C1 segment of cervical spinal cord (tissue), 14 donors: ENCODE measurements at places on chromosomes 7 and 10.

- no peak for DNase-seq
These were observed 639.0 kb downstream of the IPMK start for GRCh38 chr10:57628592-57629284.

DNA sequence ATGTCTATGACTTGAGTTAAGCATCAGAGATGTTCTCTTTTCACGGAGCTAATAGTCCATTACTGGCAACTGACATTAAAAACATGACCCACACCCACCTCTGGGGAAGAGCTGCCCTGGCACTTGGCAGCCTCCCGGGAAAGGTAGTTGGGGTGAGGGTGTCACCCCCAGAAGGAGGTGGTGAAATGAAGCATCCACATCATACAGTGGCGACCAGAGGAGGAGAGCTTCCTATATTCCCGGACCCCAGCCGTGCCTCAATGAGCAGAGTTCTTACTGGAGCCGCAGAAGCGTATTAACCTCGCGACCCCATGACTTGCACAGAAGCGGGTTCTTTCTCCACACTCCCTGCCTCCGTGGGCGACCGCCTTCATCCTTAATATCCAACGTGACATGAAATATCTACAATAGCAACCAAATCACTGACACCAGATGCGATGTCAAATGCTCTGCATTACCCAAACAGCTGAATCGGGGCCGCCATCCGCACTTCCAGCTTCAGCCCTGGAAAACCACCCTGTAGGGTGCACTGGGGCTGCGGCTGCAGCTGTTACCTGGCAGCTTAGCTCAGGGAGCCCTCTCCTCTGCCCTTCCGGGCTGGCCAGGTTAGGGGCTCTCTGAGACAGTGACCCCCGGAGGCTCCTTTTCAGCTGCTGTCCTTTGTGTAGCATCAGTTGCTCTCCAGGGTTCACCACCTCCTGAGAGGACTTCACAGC, 103.1 kb upstream of the PARD3 start:
- no peak for DNase-seq

DNA sequence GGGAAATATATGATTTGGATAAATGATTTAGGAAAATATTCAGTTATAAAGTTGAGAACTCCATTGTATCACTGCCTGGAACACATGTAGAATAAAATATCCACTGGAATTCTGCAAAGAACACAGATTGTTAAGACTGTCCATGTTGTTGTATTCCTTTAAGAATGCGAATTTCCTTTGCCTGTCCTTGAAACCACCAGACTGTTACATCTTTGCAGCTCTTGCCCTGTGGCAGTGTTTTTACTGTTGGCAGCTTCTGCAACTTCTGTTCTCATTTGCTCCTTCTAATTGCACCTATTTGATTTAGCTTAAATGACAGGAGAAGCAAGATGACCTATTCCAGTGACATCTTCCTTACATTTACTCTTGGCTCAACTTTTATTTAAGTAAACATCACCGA, 39.7 kb downstream of the MALSU1 start:
- no peak for DNase-seq

DNA sequence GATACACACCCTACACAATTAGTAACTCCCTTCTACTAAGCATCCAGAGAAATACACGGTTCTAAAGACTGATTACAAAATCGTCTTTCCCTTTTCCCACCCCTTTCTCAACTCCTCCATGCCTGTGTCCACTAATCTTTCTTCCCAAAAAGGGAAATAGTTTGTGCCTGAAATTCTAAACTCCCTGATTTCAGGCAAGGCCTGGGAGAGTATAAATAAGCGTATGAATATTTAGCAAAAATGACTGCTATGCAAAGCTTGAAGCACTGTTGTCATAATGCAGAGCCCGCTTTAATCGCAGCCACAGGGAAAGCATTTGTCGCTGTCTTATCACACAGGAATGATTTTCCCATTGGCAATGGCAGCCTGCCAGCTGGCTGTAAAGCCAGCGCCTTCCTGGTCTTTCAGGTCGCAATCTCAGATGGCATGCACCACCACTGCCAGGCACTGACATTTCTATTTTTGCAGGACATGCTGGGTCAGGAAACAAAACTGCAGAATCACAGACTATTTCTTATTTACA, 142.9 kb upstream of the PCGF5 start:
- peak; percentile 62 for DNase-seq

DNA sequence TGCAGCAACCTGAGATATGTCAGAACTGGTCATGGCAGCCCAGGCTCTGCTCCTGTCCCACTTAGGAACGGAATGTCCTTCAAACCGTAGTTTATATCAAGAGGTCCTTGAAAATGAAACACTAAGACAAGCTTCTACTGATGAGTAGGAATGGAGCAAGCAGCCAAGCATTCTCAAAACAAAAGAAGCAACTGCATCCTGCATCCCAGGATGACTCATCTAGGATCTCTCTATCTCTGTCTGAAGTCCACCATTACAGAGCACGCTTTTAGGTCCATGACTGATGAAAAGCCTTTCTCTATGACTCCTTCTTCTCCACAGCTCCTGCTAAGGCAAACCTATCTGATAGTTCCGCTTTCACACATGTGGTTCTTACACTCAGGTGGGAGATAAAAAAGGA, 16.3 kb downstream of the MBL2 start:
- no peak for DNase-seq

- no peak for DNase-seq
These were observed 6.8 kb downstream of the TBATA start for GRCh38 chr10:70778267-70778924.

GRCh38 chr10:15744217-15744865, 24.6 kb upstream of the ITGA8 start:
- no peak for DNase-seq

DNA sequence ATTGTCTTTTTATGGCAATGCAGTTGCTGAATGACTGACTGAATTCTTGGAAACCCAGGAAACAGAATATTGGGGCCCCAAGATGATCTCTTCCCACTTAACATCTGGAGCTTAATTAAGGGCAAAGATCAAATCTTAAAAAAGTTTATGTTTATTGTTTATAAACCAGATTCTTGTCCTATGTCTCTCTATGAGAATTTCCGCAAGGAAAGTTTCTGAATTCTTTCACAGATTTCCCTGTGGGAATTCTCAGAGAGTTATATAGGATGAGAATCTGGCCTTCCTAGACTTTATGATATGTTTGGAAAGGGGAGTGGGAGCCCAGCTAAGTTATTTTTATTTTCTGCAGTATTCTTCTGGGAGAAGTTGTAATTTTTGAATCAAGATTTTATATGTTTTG, 166.3 kb downstream of the RNLS start:
- DNase-seq = no peak

GRCh38 chr10:16915300-16915699, 98.1 kb upstream of the RSU1 start:
- no peak for DNase-seq

DNA sequence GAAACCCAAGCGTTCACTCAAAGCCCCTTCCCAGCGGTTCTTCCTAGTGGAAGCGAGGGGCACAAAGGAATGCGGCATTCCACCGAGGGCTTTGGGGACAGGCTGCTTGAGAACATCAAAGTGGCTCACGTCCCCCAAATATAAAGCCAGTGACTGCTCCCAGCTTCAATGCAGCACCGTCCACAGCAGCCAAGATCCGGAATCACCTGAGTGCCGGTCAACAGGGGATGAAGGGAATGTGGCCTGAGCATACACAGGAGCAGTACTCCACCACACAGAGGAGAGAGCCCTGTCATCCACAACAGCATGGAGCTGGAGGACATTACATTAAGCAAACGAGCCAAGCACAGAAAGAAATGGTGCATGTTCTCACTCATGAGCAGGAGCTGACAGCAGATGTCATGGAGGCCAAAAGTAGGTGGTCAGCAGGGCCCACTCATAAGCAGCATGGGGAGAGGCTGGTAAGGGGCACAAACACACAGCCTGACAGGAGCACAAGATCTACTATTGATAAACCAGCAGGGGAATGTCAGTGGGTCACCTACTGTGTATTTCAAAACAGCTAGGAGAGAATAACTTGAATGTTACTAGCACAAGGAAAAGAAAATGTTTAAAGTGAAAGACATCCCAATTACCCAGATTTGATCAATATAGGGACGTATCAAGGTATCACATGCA, 79.5 kb downstream of the DIP2C start:
- DNase-seq = no peak

DNA sequence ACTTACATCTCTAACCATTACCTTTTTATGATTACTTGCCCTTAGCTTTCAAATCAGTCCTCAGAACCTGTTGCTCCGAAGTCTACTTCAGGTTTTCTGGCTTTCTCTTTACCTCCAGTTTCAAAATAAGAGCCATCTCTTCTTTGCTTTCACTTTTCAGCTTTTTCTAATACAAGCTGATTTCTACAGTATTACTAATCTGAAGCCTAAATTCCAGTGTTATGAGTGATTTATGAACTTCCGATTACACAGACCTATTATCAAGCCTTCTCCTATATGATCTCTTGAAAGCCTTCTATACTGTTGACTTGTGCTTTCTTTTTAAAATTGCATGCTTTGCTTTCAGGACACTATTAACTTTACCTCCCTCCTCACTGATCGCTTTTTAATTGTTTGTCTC, 1307.8 kb upstream of the CELF2 start:
- no peak for DNase-seq

DNA sequence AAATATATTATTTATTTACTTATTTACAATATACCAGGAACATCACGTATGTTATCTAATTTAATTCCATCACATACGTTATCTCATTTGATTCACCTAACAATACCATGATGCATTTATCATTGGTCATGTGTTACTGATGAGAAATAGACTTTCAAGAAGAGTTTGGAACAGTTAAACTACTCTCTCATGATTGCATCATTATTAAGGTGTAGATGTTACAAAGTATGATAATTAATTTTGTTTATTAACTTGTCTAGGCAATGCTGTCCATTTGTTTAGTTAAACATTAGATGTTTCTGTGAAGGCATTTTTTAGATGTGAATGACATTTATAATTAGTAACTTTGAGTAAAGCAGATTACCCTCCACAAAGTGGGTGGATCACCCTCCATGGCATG, 32.0 kb upstream of the PCDH15 start:
- DNase-seq = no peak

DNA sequence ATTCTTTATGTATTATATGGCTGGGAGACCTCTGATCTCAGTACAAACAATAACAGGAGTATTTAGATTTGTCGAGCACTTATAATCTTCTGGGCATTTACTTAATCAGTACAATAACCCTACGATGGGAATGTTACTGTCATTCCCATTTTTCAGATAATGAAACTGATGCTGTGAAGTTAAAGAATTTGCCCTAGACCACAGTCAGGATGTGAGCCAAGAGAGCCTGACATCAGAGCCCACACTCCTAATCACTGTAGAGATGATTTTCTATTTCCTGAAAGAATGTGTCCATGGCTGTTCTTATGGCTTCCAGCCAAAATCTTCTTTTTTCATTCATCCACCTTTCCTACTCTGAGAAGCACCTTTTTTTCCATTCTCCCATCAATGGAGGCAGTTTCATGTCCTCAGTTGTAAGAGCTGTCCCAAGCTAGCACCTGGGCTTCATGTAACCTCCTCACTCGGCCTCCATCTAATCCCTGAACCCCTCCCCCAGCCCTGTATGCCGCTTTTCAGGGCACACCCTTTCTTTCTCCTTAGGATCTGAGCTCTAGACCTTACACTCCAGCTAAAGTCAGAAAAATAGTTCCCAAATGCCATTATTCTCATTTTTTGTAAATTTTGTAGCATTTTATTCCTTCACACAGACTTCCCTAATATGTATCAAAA, 12.2 kb upstream of the CAV1 start:
- no peak for DNase-seq

GRCh38 chr10:120098232-120098930, 205.9 kb downstream of the SEC23IP start:
- no peak for DNase-seq

- DNase-seq = no peak
These were observed 116.5 kb upstream of the RAB11FIP2 start for GRCh38 chr10:118163217-118163616.

DNA sequence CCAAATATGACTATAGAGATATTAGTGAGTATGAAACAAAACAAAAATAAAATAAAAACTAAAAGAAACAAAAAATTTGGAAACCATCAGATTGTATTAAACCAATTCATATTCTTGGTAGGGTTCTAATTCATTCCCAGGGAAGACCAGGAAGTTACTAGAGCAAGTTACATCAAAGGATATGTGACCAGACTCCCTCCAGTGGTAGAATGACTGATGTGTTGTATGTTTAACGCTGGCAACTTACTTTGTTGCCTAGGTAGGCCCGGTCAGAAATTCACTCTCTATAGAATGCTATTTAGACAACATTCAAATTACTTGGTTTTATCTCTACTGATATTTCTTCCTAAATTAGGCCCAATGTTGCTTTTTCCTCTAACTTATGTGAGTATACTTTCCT, 5.2 kb downstream of the PHYHIPL start:
- peak; percentile 1 for DNase-seq

- no peak for DNase-seq
These were observed 1.1 kb downstream of the LMOD2 start for GRCh38 chr7:123656544-123657303.

- no peak for DNase-seq
These were observed 497.5 kb upstream of the ZMIZ1 start for GRCh38 chr10:78571286-78571685.

GRCh38 chr10:102302611-102303010, 57.3 kb downstream of the GBF1 start:
- no peak for DNase-seq

GRCh38 chr10:101029520-101030295, 1.2 kb downstream of the PDZD7 start:
- no peak for DNase-seq

- no peak for DNase-seq
These were observed 936 bp downstream of the IGF2BP3 start for GRCh38 chr7:23469150-23469960.

GRCh38 chr7:114273218-114273617, 141.4 kb upstream of the FOXP2 start:
- no peak for DNase-seq

DNA sequence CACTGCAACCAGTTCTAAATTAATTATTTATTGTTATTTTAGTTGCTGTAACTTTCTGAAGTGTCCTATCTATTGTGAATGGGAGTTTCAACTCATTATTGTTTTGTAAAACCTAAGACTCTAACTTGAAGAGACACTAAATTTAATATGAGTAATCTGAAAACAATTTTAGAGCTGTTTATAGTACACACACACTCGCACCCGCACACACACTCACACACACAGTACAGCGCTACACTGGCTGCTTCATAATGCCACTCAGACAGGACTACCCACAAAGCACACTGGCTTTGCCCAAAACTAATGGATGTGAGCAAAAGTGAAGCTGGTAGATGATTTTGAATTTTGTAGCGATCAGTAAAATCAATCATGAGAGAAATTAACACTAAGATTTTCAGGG, 238.9 kb upstream of the ETV1 start:
- no peak for DNase-seq
